ENCODE measurements at places on chromosomes 7 and 10. TPM values are rescaled to one million over a fixed set of nuclear protein-coding genes. Genes with fewer than 3 reads are reported as not detected.

The NME8 gene
- not detected for total RNA-seq

The MMRN2 gene
- 292 TPM for total RNA-seq

The GNG11 gene
- 256 TPM for total RNA-seq

The ELMO1 gene
- total RNA-seq: 72.2 TPM

The TBX20 gene
- not detected for total RNA-seq

The AKR1D1 gene
- total RNA-seq: not detected

The ASIC3 gene
- total RNA-seq: 0.16 TPM

The FRAT2 gene
- 9.4 TPM for total RNA-seq

The HOXA1 gene
- total RNA-seq: 0.49 TPM

The MEIG1 gene
- not detected for total RNA-seq

The KLF14 gene
- total RNA-seq: not detected

The ATRNL1 gene
- total RNA-seq: not detected

The ADAP1 gene
- total RNA-seq: 4.3 TPM

The ADIRF gene
- 28.5 TPM for total RNA-seq

The HTR5A gene
- total RNA-seq: not detected

The ARL5B gene
- 20.2 TPM for total RNA-seq

The TBC1D12 gene
- total RNA-seq: 10.5 TPM

The SPDYE18 gene
- total RNA-seq: 0.49 TPM

The EBLN1 gene
- total RNA-seq: not detected

The ACHE gene
- 11.3 TPM for total RNA-seq

The TDRD1 gene
- total RNA-seq: not detected

The UNCX gene
- total RNA-seq: not detected

The CNTNAP2 gene
- 1.3 TPM for total RNA-seq

The ZNF722 gene
- not detected for total RNA-seq

The PDK4 gene
- 17.8 TPM for total RNA-seq

The PRSS2 gene
- not detected for total RNA-seq

The GPR15LG gene
- total RNA-seq: not detected

The SFTPD gene
- not detected for total RNA-seq

The MYH16 gene
- total RNA-seq: 0.16 TPM

The CPEB3 gene
- total RNA-seq: 0.65 TPM

The PDZD8 gene
- 14.5 TPM for total RNA-seq

The STEAP2 gene
- 0.32 TPM for total RNA-seq

The MSS51 gene
- 1.4 TPM for total RNA-seq

The TLX1 gene
- total RNA-seq: not detected

The FAM13C gene
- 10.2 TPM for total RNA-seq

The MYL7 gene
- not detected for total RNA-seq

The SDK1 gene
- total RNA-seq: 0.94 TPM

The HYAL4 gene
- total RNA-seq: 1.2 TPM

The FGFBP3 gene
- 0.16 TPM for total RNA-seq

The ANXA8L1 gene
- not detected for total RNA-seq

The SFXN4 gene
- 9.4 TPM for total RNA-seq

The SORBS1 gene
- 0.44 TPM for total RNA-seq

The MOGAT3 gene
- not detected for total RNA-seq

The WDFY4 gene
- total RNA-seq: 1.5 TPM

The GBX1 gene
- not detected for total RNA-seq

The AUTS2 gene
- total RNA-seq: 1.6 TPM

The PAX4 gene
- total RNA-seq: not detected

The MMD2 gene
- not detected for total RNA-seq

The CFAP46 gene
- 0.82 TPM for total RNA-seq

The ZNF365 gene
- 0.25 TPM for total RNA-seq

The DNA2 gene
- 8.3 TPM for total RNA-seq

The PIK3CG gene
- total RNA-seq: 5.3 TPM

The CYP3A4 gene
- not detected for total RNA-seq
